ENCODE measurements at places on chromosomes 5 and 9. TPM values are rescaled to one million over a fixed set of nuclear protein-coding genes. Genes with fewer than 3 reads are reported as not detected.

GRCh38 chr9:128394379-128395168 is 23.4 kb downstream of the URM1 start:
- DNase-seq: no peak

TMEM232 gene
- total RNA-seq: 3.8 TPM

PCDHGA11 gene
- total RNA-seq: 7.5 TPM

- DNase-seq: no peak
These were observed 162.8 kb downstream of the ENC1 start for GRCh38 chr5:74477761-74478160.

FSD1L gene
- 28.2 TPM for total RNA-seq

DNA sequence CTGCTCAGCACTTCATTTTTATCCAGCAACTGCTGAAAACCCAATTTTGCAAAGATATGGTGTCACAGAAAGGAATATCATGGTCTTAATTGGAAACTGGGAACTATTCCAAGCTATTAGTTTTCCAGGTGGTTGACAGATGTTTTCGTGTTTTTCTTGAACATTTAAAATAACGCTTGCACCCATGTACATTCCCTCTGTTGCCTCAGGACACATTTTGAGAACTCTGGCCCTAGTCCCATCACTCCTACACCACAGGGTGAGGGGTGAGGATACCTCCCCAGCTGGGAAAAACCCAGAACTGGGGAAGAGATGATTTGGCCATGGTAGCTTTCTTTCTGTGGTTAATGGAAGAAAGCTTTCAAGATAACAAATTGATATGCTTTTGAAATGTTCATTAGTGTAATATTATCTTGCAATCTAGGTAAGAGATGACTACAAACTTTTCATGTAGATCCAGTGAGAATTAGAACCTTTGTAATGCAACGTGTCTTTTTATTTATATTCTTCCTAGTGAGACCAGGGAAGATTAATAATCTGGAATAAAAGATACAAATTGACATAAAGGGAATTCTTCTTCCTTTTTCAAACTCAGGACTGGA is 627.0 kb downstream of the RAB3C start:
- DNase-seq: peak; percentile 70

MYORG gene
- 25.2 TPM for total RNA-seq

Data from tongue (tissue), 3 donors.